Gastroesophageal sphincter (tissue), 4 donors: ENCODE measurements at places on chromosomes 11 and 22.
A peak's percentile ranks its signal among the peaks of the same experiment; 100 is the strongest.

DNA sequence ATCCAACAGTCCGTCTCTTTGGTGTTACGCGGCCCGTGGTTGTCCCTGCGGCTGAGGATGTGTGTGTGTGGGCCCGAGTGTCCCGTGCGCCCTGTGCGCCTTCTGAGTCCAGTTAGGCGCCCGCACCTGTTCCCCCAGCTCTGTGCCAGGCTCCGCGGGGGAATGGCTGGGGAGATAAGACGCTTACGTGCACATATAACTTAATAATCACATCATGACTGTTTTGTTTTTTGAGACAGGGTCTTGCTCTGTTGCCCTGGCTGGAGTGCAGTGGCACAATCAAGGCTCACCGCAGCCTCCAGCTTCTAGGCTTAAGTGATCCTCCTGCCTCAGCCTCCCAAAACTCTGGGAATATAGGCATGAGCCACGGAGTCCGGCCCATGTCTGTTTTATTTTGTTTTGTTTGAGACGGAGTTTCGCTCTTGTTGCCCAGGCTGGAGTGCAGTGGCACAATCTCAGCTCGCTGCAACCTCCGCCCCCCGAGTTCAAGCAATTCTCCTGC, 817 bp downstream of the ARL2 start:
- ATAC-seq: peak; percentile 7

- no peak for ATAC-seq
Measured at GRCh38 chr11:22508665-22509064, 117.0 kb downstream of the FANCF start.

DNA sequence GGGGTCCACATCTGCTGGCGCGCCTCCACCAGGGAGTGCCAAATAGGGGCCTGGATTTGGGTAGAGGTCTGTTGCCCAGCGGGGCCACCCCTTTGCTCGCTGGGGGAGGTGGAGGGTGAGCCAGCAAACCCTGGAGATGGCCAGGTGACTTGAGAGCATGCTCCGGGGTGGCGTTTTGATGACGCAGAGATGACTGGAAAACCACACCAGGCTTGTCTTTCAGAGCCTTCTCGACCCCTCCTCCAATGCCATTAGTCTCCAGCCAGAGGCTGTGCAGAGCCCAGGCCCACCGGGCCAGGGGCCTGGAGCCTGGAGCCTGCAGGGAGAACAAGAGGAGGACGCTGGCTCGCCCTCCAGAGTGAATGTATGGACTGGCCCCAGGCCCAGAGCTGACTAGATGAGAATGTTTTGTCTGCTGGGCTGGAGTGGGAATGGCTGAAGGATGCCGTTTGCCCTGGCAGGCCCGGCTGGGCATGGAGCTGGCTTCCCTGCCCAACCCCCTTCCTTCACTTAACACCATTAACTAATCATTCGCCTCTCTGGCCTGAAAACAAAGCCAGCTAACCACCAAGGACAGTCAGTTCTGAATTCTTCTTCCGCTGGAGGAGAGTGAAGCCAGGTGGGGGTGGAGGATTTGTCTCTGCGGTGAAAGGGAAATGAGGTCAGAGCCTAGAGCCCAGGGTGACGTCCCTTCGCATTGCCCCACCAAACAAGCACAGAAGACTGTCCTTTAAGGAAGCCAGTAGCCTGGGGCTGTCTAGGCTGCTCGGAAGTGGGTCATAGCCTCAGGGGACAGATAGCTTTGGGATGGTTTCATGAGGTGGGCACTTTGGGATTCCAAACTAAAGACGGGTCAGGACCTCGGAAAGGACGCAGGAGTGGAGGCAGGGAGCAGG, 1.6 kb upstream of the MCAM start:
- peak; percentile 40 for ATAC-seq

GRCh38 chr11:78372114-78372768, 45.4 kb downstream of the GAB2 start:
- no peak for ATAC-seq

DNA sequence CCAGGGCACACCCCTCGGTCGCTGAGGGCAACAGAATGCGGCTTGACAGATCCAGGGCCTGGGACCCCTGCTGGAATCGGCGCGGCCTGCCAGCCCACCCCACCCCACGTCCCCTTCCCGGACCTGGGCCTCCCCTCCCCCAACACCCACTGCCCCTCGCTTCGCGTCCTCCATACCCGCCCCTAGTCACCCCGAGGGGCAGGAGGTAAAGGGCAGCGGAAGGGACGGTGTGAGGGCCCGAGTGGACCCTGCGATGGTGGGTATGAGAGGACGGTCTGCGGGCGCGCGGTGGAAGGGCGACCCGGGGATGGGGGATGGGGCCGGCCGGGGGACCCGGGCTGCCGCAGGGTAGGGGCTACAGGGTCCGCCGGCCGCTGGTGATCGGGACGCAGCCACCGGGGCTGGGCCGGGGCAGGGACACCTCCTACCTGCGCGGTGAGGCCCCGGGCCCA, 311 bp downstream of the APBB1 start:
- peak; percentile 40 for ATAC-seq

- ATAC-seq: no peak
Measured at GRCh38 chr11:63853476-63853875, 14.6 kb downstream of the MARK2 start.
